ENCODE measurements at places on chromosomes 11 and 22.

DNA sequence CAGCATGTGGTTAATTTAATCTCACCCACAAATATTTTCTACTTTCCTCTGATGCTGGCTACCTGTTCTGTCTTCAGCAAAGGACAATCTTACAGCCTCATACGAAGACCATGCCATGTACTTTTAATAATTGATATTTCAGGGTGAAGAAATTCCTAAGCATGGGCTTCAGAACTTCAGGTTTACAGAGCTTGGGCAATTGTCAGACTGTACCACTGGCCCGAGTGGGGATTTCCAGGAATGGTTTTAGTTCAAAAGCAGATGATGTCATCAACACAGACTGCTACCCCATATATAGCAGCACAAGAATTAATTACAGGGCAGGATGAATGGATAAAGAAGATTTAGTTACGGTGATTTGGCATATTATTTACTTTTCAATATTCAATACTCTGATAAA lies 171.8 kb downstream of the ETS1 start:
- no peak for DNase-seq

- DNase-seq = no peak
Observed at GRCh38 chr11:13288375-13289029, 10.9 kb downstream of the BMAL1 start.

GRCh38 chr11:58880166-58880565 lies 35.7 kb upstream of the GLYATL2 start:
- DNase-seq = no peak

DNA sequence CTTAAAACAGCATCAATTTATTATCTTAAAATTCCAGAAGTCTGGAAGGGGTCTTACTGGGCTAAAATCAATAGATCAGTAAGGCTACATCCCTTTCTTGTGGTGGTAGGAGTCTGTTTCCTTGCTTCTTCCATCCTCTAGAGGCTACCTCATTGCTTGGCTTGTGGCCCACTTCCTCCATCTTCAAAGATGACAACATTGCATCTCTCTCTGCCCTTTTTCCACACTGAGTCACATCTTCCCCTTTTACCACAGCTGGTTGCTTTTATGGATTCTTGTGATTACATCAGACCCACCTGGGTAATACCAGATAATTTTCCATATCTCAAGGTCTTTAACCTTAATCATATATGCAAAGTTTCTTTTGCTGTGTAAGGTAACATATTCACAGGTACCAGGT lies 60.9 kb downstream of the GRIA4 start:
- DNase-seq = no peak

- DNase-seq = no peak
Observed at GRCh38 chr11:8097468-8097867, 16.5 kb downstream of the TUB start.

- DNase-seq = no peak
Observed at GRCh38 chr22:41516462-41516861, 27.8 kb downstream of the POLR3H start.

- no peak for DNase-seq
Observed at GRCh38 chr11:122441666-122442035, 213.9 kb upstream of the UBASH3B start.

DNA sequence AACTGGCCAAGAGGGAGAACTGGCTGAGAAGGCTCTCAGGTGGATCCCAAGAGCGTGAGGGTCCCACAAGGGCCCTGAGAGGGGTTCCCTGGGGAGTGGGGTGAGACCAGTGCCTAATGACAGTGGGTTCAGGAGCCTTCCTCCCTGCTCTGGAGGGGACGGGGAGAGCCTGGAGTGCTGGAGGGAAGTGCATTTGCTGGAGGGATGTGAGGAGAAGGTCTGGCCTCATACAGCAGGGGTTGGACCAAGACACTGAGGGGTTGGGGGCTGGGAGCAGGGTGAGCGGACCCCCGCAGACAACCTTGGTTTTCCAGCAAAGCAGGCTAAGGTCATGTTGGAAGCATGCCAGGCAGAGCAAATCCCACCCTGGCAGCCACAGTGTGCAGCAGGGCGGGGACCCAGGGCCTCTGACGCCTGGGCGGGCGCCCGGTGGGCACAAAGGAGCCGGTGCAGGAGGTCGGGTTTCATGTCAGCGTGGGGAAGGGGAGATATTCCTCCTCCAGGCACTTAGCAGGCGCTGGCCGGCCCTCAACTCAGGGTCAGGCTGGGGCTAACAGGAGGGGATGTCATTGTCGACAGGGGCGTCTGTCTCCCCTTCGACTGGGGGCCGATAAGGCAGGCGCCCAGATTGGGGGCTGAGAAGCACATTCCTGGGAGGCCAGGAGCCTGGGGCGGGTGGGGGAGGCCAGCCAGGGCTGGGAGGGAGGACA lies 3.1 kb upstream of the DERL3 start:
- no peak for DNase-seq

- DNase-seq = peak; percentile 72
Observed at GRCh38 chr11:68855205-68855981, 13.7 kb upstream of the CPT1A start.

- no peak for DNase-seq
Observed at GRCh38 chr11:2995031-2995561, 3.0 kb upstream of the NAP1L4 start.

DNA sequence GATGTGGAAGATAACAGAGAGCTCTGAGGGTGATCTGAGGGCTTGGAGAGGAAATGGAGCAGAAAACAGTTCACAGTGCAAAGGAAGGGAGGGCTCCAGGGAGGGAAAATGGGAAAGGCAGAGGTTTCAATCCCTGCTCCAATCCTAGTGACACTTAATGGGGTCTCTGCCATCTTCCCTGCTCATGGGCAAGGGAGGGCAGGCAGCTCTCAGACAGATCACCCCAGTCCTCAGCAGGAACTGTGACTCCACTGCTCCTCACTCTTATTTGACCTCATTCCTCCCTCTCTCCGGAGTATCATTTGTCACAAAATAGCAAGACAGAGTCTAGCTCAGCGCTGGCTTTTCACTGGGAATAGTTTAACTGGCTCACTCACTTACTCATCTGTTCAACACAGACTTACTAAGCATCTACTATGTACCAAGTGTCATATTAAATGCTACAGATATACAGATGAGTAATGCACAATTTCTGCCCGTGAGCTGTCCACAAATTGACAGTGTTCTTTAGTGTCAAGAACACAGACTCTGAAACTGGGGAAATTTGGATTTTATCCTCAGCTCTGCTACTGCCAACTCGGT lies 817.4 kb downstream of the OPCML start:
- DNase-seq = no peak

DNA sequence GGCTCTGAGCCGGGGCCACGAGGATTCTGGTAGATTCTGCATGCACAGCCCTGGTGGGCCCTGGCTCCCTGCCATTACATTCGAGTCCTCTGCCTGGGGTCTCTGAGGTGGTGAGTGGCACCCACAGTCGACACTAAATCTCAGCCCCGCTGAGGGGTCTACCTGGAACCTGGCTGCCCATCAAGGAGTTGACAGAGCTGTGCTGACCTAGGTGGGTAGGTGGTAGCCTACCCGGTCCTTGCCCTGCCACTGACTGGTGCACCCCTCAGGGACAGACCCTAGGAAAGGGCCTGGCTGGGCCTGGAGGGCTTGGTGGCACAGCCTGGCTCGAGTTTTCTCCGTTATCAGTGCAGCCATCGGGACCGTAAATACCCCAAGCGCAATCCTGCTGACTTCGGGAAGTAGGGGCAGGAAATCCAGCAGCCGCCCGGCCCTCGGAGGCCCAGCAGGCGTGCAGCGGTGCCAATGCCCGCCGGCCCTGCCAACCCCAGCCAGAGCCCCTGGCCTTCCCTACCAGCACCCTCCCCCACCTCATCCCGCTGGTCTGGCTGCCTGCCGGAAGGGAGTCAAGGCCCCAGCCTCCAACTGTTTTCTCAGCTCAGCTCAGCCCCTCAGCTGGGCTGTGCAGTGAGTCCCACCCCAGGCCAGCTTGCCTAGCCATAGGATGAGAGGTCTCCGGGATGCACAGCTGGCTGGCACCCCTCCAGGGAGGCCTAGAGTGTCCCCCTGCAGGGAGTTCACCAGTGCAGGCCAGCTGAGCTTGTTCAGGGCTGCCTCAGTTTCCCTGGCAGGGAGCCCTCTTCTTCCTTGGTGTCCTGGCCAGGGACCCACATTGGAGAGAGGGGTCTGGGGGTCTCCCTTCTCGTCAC lies 80.4 kb upstream of the KCNQ1OT1 start:
- peak; percentile 20 for DNase-seq

DNA sequence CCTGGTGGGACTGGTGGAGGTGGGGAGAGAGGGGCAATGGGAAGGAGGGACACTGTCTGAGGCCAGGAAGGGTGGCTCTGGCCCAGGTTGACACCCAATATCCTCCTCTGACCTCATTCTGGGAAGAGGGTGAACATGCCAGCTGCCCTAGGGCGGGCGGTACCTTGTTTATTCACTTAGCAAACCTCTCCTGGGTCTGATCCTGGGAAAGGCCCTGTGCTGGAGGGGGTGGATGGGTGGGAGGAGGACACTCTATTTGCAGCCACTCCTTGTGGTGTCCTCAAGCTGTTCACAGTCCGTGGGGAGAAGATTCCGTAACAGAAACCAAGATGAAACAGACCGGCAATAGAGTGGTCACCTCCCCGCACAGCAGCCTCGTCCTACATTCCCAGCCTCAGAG lies 49.7 kb upstream of the EIF3D start:
- no peak for DNase-seq

GRCh38 chr11:62682518-62682917 lies 3.6 kb upstream of the UBXN1 start:
- no peak for DNase-seq

DNA sequence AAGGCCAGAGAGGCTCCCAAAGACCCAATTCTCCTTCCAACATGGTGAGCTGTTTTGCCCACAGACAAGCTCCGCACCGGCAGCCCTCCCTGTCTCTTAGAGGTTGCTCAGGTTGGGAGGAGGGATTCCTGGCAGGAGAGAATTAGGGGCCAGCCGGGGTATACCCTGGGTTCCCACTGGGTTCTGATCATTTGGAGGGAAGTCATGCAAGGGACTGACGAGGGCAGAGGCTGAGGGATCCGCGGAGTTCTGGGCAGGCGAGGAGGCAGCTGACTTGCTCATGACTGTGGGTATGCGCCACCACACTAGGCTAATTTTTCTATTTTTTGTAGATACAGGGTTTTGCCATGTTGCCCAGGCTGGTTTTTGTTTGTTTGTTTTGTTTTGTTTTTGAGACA lies 4.6 kb downstream of the ST3GAL4 start:
- DNase-seq = no peak

- no peak for DNase-seq
Observed at GRCh38 chr22:27223317-27224177, 566.2 kb downstream of the MIAT start.

GRCh38 chr11:106614262-106614661 lies 404.0 kb downstream of the GUCY1A2 start:
- DNase-seq = no peak

DNA sequence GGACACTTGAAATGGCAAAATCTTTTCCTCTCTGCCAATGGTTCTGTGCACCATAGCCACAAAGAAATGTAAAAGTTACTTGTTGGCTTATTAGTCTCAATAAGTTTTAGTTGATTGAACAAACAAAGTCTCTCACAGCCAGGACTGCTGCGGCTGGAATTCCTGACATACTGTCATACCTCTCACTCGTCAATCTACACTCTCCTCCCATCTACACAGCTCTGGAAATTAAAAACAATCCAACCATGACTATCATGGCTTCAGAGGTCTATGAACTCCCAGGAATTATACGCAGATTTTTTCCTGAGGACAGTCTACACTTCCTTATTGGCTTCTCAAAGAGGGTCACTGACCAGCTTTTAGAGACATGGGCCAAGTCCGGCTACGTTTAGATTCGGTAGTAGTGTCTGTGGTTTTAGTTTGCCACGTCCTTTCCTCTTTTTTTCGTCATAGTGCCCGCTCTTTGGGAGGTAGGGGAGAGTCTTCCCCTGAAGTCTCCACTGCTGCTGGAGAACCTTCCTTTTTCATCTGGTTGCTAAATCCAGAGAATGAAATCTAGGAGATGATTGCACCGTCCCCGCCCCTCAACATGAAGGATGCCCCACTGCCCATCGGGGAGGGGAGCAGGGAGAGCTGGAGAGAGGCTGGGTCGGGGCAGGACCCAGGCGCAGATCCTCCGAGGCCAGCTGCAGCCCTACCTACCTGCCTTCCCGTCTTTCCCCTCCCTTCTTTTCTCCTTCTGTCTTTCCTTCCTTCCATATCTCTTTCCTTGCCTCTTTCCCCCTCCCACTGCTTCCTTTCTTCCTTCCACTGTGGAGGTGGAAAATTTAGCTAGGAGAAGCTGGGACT lies 1.0 kb upstream of the PLEKHB1 start:
- no peak for DNase-seq

GRCh38 chr11:18248561-18248960 lies at the start of gene SAA2:
TSS of gene SAA2 (minus strand) at chr11:18248668. CDS start at chr11:18248011, 657 bp downstream.
- DNase-seq = no peak

DNA sequence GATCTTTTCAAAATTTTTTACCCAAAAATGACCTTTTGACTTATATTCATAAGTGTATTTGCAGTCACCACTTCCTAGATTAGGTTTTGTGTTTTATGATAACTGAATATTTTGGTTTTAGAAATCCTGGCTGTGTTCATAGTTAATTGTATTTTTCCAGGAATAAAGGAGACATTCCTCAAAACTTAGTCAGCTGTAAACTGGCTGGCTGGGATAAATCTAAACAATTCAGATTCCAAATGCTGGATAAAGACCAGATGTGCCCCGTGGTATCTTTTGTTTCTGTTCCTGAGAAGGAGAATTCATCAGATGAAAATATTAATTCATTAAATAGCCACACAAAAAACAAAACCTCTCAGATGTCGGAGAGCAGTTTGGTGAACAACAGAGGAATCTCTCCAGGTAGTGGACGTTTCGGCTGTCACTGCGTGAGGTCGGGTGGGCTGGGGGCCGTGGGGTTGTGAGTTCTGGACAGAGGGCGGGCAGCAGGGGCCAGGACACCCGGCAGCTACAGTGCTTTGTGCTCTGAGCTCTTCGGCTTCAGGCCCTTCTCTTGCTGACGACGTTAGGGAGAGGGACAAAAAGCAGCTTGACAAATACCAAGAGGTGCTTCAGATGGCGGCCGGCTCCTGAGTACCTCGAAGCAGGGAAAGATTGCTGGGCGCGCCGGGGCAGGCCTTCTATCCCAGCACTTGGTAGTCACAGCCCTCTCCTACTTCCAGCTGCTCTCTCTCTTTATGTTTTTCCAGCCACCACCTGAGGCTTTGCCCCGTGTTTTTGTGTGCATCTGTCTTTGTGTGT lies 24.6 kb downstream of the MOV10L1 start:
- DNase-seq = no peak

GRCh38 chr22:27705408-27706080 lies 96.0 kb downstream of the MN1 start:
- no peak for DNase-seq

DNA sequence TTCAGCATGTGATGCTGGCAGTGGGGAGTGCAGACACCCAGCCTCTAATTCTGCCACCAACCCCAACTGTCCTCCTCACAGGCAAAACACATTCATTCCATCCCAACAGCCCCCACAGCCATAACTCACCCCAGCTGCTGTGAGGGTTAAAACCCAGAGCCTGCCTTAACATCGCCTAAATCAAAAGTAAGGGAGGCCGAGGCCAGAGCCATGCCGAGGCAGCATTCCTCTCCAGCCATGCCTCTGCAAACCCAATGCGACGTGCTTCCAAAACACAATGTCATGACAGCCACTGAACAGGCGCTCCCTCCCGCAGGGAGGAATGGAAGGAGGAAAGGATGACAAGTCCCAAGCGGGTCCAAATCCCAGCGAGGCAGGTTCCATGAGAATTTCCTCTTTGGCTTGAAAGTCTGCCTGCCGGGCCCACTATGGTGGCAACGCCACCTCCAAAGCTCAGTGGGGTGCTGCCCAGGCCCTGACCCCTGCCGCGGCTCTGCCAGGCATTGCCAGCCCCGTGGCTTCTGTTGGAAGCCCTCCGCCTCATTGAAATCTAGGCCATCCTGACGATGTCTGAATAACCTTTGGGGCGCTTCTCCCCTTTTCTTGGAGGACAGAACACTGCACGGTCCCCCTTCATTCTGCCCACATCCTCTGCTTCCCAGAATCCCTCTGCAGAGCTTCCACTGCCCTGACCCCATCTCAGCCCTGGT lies 472.3 kb downstream of the BRD1 start:
- DNase-seq = no peak

All from D341Med (cell line).